ENCODE measurements at places on chromosomes 3 and 15.
A peak's percentile ranks its signal among the peaks of the same experiment; 100 is the strongest.

DNA sequence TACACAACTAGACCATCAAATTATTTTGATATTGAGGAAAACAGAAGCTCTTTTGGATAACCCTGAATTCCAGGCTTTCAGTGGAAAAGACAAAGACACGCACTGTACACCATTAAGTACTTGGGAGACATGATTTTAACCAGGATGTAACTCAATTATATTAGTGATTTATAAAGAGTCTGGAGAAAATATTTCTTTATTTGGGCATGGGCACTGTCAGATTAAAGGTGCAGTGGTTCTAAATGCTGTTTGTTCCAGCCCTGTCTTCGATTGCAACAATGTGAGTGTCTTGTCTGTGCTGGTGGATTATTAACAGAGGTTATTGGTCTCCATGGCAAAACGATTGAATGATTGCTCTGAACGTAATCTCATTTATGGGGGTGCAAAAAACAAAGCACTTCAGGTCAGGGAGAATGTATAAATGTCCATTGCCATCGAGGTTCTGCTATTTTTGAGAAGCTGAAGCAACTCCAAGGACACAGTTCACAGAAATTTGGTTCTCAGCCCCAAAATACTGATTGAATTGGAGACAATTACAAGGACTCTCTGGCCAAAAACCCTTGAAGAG is at the start of gene TM4SF4:
Gene TM4SF4, plus strand, starts transcription at position 448 of the 568 bp plus-strand sequence. CDS start 181 bp downstream, outside the sequence.
- no peak for DNase-seq

DNA sequence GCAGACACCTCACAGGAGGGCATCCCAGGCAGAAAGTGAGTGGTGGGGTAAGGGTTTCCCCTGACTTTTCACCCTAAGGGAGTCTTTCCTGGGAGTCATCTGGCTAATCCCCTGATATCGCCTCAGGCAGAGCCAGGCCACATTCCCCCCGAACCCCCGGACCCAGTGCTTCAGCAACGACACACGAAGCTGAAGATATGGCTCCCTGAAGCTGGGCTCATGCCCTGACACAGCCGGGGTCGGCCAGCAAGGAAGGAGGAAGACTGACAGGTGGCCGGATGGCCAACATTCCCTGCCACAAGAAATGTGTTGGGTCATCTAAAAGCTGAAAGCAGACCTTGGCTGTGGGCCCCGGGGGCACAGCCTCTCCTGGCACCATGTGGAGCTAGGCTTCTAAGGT is 14.4 kb downstream of the CHST13 start:
- peak; percentile 5 for DNase-seq

GRCh38 chr3:172148702-172149565 is 109.6 kb downstream of the FNDC3B start:
- DNase-seq = no peak

- DNase-seq = no peak
Observed at GRCh38 chr3:185986198-185986777, 48.5 kb upstream of the TRA2B start.

GRCh38 chr3:97835761-97836160 is 13.9 kb downstream of the CRYBG3 start:
- DNase-seq = no peak

- DNase-seq = peak; percentile 7
Observed at GRCh38 chr3:37229740-37230139, 55.4 kb upstream of the LRRFIP2 start.

- no peak for DNase-seq
Observed at GRCh38 chr15:96160269-96160668, 170.2 kb upstream of the NR2F2 start.

GRCh38 chr3:11602239-11602840 is 41.4 kb downstream of the VGLL4 start:
- no peak for DNase-seq

DNA sequence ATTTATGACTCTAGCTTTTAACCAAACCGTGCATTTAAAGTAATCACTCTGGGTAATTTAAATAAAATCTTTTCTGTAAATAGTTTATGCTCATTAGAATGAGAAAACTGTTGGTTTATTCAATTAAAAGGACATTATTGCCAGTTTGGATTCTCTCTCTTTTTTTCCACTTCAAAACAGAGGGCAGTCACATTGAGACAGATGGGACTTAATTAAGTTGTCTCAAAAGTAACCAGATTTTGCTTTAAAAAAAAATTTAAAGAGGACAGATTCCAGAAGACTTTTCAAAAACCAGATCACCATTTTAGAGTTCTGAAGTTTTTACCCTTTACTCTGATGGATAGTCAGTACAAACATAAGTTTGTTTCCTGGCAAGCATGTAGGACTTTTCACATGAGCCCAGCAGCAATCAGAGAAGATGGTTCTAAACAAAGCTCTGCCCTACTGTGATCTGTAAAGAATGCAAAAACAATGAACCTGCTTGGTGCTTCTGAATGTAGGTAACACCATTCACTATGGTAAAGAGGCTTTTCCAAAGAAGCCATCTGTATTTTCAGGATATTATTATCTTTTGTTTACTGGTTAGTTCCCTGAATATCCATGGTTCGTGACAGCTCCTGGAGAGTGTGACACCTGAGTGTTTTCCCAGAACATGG is 136.2 kb downstream of the LRTM1 start:
- no peak for DNase-seq

- no peak for DNase-seq
Observed at GRCh38 chr3:43525386-43525785, 96.4 kb downstream of the ANO10 start.

- DNase-seq = peak; percentile 55
Observed at GRCh38 chr3:38454178-38454883, 641 bp downstream of the ACVR2B start.

- DNase-seq = peak; percentile 3
Observed at GRCh38 chr15:100250176-100250800, 91.5 kb downstream of the ADAMTS17 start.

DNA sequence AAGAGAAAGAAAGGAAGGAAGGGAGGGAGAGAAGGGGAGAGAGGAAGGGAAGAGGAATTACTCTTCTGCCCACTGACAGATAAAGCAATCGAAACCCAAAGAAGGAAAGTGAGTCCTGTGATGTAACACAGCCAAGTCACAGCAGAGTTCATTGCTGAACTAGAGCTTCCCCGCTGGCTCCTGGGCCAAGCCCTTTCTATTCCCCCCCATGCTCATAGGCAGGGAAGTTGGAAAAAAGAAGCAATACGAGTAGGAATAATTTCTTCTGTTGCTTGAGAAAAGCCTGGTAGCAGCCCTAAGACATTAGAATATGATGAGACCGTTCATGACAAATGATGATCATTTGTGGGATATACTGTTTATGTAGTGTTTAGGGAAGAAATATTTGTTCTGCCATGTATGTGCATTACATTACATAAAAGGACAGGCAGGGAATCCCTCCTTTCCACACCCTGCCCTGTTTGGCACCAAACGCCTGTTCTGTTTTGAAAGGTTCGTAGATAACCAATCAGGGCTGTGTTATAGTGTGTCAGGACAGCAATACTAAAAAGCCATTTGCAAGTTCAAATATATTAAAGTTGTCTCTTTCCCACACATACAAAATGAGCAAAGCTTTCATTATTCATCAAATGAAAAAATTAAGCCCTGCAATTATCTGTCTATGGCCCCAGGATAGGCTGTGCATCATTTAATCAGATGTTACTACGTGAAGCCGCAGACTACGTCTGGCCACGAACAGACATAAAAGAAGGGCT is 111.0 kb upstream of the TRPM1 start:
- DNase-seq = no peak

GRCh38 chr3:165466856-165467255 is 270.7 kb upstream of the SLITRK3 start:
- no peak for DNase-seq

GRCh38 chr15:47792231-47792630 is 74.9 kb downstream of the SEMA6D start:
- DNase-seq = no peak

DNA sequence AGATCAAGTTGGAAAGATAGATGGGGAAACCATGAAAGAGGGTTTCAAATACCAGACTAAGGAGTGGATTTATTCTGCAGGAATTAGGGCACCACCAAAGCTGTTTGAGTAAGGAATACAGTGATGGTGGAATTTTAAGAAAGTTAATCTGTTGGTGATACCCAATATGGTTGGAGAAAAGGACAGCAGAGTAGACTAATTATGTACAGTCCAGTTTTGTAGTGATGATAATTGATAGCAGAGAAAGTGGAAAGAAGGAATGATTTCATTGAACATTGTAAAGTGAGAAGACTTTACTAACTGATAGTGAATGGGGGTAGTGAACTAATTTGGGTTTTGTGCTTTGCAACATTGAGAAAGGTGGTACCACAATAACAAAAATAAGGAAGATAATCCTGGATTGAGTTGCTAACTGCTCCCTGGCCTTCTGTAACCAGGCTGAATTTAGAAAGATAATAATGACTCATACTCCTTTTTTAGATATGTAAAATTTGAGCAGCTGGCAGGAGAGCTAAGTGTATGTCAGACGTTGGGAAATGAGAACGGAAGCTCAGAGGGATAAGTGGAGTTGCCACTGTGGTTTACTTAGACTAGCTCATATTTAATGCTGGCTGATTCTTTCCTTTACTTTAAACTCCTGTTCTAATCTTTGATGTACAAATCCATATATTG is 16.9 kb downstream of the TCAIM start:
- DNase-seq = no peak

- no peak for DNase-seq
Observed at GRCh38 chr3:184045995-184046394, 6.9 kb upstream of the HTR3C start.

GRCh38 chr3:15979495-15979894 is 181.7 kb upstream of the ANKRD28 start:
- DNase-seq = no peak

- no peak for DNase-seq
Observed at GRCh38 chr3:39090922-39091321, 16.5 kb downstream of the GORASP1 start.

GRCh38 chr15:71015342-71015741 is 99.9 kb upstream of the THSD4 start:
- DNase-seq = no peak

DNA sequence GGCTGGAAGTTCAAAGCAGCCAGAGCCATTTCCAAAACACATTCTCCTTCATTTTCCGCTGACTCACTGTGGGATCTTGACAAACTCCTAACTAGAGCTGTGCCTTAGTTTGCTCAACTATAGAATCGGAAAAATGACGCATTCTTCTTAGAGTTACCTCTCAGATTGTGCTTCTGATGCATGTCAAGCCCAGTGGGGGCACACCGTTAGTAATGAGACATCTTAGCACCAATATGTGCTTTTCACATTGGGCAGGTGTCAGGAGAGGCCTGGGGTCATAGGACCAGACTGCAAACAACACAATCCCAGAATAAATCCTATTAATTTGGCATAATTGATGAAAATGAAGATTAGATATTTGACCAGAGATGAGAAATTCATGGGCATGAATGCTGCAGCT is 71.3 kb upstream of the UBE3A start:
- DNase-seq = no peak

GRCh38 chr15:95857758-95858157 is 472.7 kb upstream of the NR2F2 start:
- no peak for DNase-seq

- no peak for DNase-seq
Observed at GRCh38 chr3:42762046-42762724, 10.9 kb downstream of the CCDC13 start.

DNA sequence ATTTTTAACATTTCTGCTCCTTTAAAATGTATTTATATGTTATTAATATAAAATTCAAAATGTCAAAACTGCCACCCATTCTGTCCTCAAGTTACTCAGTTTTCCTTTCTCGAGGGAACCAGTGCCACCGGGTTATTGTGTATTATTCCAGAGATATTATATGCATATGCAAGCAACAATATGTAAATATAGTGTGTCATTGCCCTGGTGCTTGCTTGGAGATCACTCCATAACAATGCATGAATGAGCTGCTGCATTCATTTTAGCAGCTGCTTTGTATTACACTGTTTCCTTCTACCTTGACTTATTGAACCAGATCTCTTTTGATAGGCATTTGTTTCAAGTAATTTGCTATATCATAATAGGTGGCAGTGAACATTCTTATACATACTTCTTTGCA is 509.1 kb downstream of the MCTP2 start:
- DNase-seq = no peak
